ENCODE measurements at places on chromosomes 1 and 21.

- no peak for DNase-seq
These were observed 1.4 kb downstream of the PTPN7 start for GRCh38 chr1:202158810-202159533.

DNA sequence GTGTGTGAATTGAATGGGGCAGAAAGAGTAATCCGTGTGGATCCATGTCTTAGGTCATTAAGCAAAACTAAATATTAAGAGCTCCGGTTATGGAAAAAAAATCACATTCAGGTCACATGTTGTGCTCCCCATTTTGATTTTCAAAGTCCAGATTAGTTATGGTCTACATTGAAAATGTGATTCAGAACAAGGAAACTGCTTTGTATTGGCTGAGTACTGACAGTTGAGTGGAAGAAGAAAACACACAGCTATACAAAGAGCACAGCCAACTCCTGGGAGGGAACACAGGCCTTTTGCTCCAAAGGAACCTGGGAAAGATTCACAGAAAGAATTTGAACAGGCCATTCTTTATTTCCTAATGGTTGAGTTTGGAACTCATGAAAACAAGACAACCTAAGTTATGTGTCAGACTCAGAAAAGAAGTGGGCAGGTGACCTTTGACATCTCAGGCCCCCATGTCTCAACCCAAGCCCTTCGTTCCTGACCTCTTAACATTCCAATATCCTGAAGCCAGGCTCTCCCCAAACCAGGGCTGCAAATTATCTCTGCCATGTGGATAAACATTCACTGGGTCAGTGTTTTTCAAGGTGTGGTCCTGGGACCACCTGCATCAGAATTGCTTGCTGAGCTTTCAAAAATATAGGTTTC is 159.3 kb upstream of the LMO4 start:
- DNase-seq: no peak

DNA sequence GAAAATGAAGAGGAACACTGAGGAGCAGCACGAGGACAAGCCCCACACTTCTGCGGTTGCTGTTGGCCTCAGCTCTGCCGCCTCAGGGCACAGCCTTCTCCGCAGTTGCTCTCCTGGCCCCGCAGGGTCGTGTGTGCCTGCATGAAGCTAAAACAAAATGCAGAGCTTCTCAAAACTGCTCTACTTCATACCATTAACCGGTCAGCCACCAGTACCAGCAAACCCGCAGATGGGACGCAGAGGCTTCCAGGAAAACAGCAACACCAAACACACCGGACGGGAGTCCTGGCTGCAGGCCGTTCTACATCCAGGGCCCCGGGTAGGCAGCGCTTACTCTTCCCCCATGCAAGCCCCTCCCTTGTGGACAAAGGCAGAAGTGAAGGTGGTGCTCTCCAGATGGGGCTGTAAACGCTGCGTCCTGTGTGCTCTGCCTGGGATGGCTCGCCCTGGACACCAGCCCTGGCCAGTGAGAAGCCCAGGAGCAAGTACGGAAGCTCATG is 7.1 kb upstream of the C1orf159 start:
- DNase-seq: no peak

DNA sequence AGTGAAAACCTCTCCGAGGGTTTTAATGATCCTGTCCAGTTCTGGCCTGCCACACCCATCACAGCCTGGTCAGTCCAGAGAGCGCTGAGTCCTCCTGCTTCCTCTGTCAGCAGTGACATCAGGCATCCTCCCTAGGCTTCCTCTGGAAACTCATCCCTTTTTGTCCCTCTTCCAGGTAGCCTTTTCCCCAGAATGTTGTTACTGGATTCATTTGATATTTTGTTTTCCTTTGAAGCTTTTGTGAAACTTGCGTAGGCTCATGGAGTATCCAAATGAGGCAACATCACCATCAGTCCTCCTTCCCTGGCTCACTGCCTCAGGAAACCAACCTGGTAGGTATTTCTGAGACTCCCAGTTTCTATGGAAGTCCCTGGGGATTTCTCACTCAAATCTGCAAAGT is 27.0 kb upstream of the IGSF3 start:
- DNase-seq: no peak
